ENCODE measurements at places on chromosomes 16 and 17.
A peak's percentile ranks its signal among the peaks of the same experiment; 100 is the strongest.

DNA sequence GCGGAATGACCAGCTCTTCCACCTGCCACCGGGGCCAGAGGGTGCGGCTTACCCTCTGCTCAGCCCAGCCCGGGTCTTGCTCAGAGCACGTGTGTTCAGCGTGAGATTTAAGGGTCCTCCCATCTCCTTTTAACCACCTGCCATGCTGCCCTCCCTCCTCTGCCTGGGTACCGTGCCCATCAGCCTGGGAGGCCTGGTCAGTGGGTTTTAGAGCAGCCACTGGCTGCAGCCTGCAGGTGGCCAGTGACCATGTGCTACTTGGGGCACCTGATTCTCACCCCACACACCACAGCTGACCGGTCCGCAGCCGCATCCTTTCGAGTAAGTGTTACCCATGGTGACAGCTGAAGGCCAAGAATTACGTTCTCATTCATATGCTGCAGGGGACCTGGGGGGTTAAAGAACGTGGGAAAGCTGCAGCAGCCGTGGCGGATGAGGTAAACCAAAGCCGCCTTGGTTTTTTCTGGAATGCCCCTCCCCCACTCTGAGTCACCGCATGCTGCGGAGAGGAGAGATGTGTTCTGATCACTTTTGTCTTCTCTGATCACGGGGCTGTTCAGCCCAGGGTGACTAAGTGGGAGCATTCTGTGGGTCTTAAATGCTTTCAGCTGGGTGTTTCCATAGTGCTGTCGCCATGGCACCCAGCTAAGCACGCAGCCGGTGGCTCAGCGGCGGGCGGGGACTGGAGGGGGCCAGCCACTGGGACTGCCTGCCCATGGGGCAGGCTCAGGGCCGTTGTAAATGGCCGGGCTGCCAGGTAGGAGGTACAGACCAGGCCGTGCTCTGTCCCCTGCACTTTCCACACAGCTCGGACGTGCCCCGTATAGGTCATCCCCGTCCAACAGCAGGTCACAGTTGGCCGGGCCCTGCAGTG lies 59.8 kb downstream of the BAIAP2 start:
- DNase-seq: peak; percentile 55

GRCh38 chr17:50547035-50547735 lies at the start of gene SPATA20:
Gene SPATA20, plus strand, starts transcription at chr17:50547174. Its CDS starts 35 bp downstream, at chr17:50547209.
- peak; percentile 78 for DNase-seq

DNA sequence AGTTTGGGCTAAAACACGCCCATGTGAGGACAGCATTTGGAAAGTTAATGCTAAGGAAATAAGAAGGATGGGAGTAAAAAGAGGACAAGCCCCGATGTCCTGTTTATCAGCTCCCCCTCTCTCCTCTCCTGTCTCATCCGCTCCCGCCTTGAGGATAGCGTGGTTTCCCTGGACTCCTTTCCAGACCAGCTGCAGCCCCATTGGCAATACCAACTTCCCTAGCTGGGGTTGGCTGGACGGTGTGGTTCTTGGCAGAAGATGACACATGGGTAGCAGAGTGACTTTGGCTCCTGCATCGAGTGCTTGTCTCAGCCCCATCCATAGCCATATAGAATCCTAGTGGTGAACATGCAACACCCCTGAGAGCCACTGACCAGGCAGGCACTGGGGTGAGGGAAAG lies 185.9 kb downstream of the CCDC182 start:
- no peak for DNase-seq

- no peak for DNase-seq
These were observed 88.9 kb upstream of the ATF7IP2 start for GRCh38 chr16:10296956-10297340.

GRCh38 chr17:40846515-40847144 lies 20.4 kb downstream of the KRT12 start:
- DNase-seq: no peak

- no peak for DNase-seq
These were observed 468.1 kb downstream of the SOX9 start for GRCh38 chr17:72588961-72589360.

DNA sequence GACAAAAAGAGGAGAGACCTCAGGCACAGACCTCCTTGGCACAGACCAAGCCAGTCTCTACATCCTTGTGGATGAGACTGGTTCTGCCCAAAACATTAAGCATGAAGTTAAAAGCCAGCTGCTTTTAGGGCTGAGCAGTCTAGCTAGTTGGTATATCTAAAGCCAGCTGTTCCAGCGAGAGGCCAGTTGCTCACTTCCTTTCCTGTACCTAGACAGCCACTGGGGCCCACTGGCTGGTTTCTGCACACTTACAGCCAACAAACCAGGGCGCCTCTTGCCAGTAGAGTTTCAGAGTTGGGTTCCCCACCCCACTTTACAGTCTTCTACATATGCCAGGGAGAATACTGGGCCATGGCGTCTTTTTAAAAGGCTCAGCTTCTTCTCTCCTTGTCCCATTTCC lies 242.4 kb downstream of the ZFHX3 start:
- DNase-seq: no peak

DNA sequence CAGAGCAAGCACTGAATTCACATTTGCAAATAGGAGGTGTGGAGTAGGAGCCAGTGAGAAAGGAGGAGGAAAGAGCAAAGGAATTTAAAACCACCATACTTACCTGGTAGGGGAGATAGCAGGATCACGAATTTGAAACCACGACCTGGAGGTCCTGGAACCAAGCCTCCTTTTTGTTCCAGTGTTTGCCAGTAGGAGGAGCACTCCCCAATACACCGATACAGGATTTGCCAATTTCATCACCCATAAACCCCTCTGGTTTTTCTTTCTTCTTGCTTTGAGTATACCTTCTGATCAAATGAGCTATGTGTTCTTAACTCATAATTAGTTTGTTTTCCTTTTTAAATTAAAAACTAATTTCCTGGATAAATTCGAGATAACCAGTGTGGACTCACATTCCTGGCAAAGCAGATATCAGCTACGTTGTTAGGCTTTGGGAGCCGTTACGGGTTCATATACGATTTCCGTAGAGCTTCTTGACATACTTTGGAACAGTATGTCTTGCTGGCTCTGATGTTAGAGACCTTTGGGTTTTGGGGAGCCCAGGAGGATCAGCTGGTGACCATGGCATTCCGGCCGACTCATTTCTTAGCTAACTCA lies 22.7 kb downstream of the BCO1 start:
- DNase-seq: no peak

DNA sequence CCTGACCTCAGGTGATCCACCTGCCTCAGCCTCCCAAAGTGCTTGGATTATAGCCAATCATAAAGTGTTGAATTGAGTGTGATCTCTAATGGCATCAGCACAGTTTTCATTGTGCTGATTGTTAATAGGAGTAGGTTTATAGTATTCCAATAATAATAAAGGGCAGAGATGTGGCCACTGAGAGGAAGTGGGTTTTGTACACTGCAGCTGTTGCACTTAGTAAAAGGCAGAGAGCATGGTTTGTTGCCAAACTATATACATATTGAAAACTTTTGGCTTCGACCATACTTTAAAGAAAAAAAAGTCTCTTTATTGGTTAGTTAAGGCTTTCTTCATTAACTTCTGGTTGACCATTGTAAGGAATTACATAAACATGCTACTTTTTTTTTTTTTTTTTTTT lies 185.9 kb downstream of the CDK5R1 start:
- no peak for DNase-seq

- DNase-seq: no peak
These were observed 54.1 kb upstream of the CNEP1R1 start for GRCh38 chr16:49970797-49971431.

DNA sequence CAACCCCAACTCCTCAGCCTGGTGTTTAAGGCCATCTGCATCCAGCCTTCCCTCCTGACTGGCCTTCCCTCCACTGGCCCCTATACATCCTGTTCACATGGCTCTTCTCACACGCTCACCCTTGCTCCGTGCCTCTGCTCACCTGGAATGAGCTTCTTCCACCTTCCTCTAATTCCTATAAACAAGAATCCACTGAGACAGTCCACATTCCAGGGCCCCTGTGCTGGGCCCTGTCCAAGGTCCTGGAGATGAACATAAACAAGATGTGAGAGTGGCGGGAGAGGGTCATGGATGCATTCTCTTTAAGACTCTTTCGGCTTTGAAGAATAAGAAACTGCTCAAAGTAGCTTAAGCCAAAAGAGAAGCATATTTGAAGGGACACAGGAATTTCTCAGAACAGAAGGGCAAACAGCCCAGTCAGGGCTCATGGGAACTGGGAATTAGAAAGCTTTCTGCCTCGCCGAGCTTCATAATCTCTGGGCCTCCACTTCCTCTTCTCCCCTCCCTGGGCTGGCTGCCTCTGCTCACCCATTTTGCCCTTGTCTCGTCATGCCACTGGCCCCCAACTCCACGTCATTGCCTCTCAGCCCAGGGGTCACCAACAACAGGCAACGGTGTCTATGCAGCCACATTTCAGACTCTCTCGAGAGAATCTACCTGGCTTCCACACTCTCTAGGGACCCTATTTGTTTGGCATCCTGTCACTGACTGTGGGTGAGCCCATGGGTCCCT lies 13.5 kb downstream of the SPPL2C start:
- no peak for DNase-seq

DNA sequence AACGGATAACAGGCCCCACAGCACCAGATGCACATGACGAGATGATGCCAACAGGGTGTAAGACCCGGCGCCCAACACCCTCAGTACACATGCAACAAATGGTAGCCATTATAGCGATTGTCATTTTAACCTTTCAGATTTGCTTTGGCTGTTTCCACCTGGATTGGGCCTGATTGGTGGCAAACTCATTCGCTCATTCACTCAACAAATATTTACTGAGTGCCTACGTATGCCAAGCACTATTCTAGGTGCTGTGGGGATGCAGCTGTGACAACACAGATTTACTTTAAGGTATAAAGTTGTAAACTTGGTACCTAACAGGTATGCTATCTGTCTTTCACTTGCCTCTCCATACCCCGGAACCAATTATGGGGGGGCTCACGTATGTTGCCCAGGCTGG lies 66.8 kb downstream of the SRCIN1 start:
- DNase-seq: no peak

- no peak for DNase-seq
These were observed 6.0 kb upstream of the GFAP start for GRCh38 chr17:44921122-44921882.
